ENCODE measurements at places on chromosomes 11 and 22. TPM values are rescaled to one million over a fixed set of nuclear protein-coding genes. Genes with fewer than 3 reads are reported as not detected.

- DNase-seq, result no peak
Observed at GRCh38 chr11:14529951-14530350, 9.8 kb upstream of the PSMA1 start.

GRCh38 chr11:72578566-72578965 lies 95.7 kb downstream of the PDE2A start:
- no peak for DNase-seq

GRCh38 chr11:62182147-62182891 lies 7.7 kb upstream of the SCGB1D1 start:
- DNase-seq, result no peak

- DNase-seq, result no peak
Observed at GRCh38 chr11:92253945-92254344, 29.3 kb downstream of the FAT3 start.

DNA sequence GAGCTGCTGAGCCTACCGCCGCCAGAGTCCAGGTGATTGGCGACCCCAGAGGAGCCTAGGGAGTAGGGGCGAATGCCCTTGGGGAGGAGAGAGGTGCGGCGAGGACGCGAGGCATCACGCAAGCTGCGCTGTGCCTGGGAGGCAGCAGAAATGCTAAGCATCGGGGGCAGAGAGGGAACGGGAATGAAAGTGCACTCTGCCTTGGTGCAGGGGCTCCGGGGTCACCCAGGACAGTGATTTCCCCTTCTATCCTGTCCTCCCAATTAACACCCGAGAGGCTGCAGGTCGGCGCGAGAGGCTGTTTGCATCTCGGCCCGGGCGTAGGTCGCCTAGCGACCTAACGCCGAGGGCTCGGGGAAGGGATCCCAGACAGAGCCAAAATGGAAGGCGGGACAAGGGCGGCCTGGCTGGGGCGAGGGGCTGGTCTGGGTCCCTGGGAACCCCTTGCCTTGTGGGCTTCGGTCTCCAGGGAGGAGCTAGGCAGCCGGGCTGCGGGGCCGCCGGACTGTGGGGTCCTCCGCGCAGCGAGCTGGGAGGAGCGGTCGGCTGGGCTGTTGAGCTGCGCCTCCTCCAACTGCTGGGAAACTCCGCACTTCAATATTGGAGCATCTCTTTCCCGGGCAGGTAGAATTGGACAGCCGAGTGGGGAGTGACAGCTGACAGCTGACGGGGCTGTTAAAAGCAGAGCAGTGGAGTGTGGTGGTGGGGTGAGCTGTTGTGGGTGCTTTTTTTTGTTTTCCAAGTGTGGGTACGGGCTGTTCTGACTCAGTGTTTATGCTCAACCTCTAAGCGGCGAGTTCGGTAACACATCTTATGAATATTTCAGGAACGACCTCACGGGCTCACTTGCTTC lies 657 bp downstream of the ELMOD1 start:
- DNase-seq, result peak; percentile 17

GRCh38 chr22:48323746-48324145 lies 1503.9 kb downstream of the BRD1 start:
- no peak for DNase-seq

Gene CPSF7
- total RNA-seq, result 148 TPM
